ENCODE measurements at places on chromosomes 11 and 22. TPM values are rescaled to one million over a fixed set of nuclear protein-coding genes. Genes with fewer than 3 reads are reported as not detected.

GRCh38 chr11:2862395-2863275 is 22.9 kb downstream of the CDKN1C start:
- no peak for DNase-seq

DNA sequence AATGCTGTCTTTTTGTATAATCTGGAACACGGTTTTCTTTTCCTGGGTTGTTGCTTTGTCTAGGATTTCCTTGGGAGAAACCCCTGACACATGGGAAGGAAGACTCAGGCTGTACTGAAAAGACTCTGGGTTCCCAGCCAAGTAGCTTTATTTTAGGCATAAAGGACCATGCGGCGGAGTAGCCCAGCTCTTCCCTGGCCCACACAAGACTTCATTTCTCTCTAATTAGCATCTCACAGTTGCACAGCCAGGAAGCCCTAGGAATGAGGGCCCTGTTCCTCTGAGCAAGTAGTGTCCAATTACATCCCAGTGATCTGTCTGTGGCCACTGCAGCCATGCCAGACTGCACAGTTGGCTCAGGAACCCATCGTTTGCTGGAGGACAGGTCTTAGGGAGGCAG is 319.5 kb downstream of the TENM4 start:
- DNase-seq: no peak

- DNase-seq: peak; percentile 16
These were observed 321.0 kb downstream of the NTM start for GRCh38 chr11:131691181-131692041.

DNA sequence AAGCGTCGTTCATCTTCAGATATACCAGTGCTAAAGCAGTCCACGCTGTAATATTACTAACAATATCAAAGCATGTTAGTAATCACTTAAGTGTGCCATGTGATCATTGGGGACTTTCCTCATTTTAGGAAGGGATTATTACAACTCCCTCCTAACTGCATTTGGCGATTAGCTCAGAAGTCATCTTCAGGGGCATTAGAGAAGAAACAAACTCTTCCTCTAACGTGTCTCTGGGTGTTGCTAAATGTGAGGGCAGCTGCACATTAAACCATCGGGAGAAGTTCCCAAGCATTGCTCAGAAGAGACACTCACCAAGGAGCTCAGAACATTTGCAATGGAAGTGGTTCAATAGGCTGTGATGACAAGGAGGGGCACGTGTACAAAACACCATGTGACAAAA is 17.2 kb downstream of the TESMIN start:
- DNase-seq: no peak

DNA sequence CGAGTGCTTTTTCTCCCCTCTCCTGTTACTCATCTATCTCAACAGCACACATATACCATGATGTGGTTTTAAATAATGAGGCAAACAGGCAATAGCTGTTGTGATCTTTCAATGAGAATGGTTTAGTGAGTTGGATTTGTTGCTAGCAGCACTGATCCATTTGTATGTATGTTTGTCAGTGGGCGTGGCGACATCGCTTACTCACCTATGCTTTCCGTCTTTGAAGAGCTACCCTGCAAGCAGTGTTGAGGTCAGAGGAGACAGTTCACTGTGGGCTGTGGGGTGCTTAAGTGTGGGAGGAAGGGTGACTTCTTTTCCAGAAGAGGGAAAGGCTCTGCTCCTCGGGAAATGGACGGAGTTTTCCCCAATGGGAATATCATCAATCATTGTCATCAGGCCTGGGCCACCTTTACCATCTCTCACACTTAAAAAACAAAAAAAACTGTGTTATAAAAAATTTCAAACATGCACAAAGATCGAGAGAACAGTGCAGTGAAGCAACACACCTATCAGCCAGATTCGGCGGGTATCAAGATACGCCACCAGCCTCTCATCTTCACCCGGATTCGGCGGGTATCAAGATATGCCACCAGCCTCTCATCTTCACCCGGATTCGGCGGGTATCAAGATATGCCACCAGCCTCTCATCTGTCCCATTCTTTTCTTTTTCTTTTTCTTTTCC is 83.8 kb downstream of the TBC1D22A start:
- DNase-seq: no peak

DNA sequence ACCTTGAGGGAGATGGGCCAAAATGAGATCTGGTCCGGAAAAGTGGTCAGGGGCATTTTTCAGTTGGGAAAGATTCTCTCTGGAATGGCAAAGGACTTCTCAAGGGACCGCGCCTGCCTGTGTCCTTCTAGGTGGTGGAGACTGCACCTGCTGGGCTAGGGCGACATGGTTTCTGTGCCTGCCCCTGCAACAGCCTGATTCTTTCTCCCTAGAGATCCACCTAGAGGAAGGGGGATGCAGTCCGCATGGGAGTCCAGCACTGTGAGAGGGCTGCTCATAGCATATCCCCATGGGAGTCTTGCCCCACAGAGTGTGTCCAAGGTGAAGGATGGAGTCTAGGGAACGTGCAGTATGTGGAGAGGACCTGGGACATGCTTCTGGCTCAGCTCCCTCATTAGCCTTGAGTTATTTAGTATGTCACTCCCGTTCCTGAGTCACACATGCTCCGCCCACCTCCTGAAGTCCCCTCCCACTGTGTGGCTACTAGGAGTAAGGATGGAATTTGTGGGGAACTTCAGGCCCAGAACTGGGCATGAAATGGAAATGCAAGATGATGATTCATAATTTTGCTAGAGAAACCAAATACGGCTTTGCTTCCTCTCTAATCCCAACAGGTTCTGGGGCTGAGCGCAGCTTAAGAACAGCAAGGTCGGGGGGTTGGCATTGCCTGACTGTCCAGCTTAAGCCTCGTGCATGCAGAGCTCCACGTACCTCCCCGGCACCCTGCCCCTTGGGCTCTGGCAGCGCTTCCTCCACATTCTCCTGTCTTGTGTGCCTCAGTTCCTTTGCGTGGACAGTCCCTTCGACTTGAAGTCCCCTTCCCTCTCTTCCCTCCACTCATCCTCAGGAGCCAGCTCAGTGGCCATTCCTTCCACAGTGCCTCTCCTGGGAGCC is 35.0 kb downstream of the GRIK4 start:
- DNase-seq: no peak

GRCh38 chr11:79353706-79354105 is 87.1 kb downstream of the TENM4 start:
- no peak for DNase-seq

- DNase-seq: no peak
These were observed 15.1 kb downstream of the PLEKHA7 start for GRCh38 chr11:16999116-16999515.

- DNase-seq: peak; percentile 46
These were observed 23.6 kb upstream of the RNASEH2C start for GRCh38 chr11:65744026-65744698.

GRCh38 chr22:44460287-44460686 is 37.7 kb downstream of the RTL6 start:
- DNase-seq: no peak

DNA sequence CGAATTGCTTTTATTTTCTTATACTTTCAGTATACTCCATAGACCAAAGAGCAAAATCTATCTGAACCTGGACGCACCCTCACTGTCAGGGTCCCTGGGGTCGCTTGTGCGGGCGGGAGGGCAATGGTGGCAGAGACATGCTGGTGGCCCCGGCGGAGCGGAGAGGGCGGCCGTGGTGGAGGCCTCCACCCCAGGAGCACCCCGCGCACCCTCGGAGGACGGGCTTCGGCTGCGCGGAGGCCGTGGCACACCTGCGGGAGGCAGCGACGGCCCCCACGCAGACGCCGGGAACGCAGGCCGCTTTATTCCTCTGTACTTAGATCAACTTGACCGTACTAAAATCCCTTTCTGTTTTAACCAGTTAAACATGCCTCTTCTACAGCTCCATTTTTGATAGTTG is 1077.4 kb downstream of the BRD1 start:
- no peak for DNase-seq

DNA sequence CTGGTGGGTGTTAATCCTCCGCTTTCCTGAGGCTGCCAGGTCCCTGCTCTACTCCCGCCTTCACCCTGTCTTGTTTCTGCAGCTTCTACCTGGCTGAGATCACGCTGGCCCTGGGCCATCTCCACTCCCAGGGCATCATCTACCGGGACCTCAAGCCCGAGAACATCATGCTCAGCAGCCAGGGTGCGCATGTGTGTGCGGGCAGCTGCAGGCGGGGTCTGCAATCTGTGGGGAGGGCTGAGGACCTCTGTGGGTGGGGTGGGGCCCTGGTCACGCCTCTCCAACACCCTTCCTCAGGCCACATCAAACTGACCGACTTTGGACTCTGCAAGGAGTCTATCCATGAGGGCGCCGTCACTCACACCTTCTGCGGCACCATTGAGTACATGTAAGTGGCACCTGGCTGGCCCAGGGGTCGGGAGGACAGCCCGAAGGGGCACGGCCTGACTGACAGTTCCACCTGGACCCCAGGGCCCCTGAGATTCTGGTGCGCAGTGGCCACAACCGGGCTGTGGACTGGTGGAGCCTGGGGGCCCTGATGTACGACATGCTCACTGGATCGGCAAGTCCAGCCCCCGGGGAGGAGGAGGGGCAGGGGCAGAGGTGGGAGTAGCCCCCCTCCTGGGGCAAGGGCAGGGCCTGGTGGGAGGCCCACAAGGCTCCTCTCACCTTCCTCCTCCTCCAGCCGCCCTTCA is 4.5 kb downstream of the RPS6KB2 start:
- no peak for DNase-seq

GRCh38 chr22:35725521-35725920 is 7.8 kb downstream of the APOL5 start:
- DNase-seq: no peak

DNA sequence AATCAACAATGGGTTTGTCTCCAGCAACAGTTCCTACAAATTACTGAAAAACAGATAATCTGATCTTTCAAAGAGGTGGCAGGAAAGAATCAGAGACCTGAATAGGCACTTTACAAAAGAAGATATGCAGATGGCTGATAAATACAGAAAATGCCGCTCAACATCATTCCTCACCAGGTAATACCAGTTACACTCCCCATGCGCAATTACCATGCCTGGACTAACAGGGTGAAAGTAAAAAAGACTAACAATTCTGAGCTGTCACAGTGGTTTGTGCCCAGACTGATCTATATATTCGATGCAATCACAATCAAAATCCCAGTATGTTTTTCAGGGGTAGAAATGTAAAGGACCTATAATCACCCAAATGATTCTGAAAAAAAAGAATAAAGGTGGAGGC is 10.0 kb downstream of the SNX32 start:
- DNase-seq: no peak

DNA sequence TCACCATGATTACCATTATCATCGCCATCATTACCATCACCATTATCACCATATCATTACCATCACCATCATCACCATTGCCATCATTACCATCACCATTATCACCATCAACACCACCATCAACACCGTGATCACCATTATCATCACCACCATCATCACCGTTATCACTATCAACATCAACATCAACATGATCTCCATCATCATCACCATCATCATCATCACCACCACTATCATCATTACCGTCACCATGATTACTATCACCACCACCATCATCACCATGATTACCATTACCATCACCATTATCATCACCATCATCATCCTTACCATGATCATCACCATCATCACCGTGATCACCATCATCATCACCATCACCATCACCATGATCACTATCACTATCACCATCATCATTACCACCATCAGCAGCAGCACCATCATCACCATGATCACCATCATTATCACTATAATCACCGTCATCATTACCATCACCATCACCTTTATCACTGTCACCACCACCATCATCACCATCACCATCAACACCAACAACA is 753.7 kb downstream of the BRD1 start:
- DNase-seq: no peak

DNA sequence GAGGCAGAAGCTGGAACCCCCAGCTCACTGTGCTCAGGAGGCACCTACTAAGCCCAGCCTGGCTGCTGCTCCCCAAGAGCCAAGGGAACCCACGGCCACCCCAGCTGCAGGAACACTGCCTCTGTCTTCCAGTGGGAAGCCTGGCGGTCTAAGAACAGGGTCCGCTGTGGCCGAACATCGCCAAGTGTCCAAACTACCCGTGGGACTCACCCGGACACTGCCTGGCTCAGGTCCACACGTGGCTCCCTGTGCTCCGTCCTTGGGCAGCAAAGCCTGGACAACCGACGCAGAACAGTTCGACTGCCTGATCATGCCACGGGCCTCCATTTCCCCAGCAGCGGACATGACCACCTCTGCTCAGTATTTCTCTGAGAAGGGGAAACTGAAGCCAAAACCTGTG is 747.0 kb downstream of the BRD1 start:
- DNase-seq: no peak

DNA sequence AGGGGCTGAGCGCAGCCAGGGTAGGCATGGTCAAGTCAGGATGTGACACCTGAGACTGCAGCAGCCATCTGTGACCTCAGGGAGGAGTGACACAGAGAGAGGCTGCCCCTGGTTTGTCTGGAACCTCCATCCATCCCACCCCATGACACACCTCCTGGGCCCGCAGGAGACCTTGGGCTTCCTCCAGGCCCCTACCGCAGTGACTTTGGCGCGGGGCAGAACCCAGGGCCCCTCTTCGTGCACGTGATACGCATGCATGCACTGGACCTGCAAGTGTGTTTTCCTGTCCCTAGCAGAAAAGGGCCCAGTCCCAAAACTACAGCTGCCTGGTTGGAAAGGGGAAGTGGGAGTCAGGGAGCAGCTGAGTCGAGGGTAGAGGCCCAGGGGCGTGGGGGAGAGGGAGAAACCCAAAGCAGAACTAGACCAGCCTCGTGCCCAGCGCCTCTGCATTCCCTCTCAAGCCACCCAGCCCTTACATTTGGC is 7.9 kb upstream of the CYTH4 start:
- no peak for DNase-seq

Gene GRM5
- not detected for total RNA-seq

Gene KRTAP5-9
- total RNA-seq: not detected

Gene OR8G5
- total RNA-seq: not detected

Gene RFPL2
- total RNA-seq: 0.63 TPM

Gene KRTAP5-11
- not detected for total RNA-seq

Gene TMEM126B
- 64.2 TPM for total RNA-seq

Gene ACR
- not detected for total RNA-seq

Gene MRPL21
- total RNA-seq: 106 TPM

Gene VEGFB
- 10.9 TPM for total RNA-seq

Gene CLCF1
- 4.9 TPM for total RNA-seq

Gene CENPM
- total RNA-seq: 22.9 TPM

Gene MPEG1
- not detected for total RNA-seq

Gene FIBIN
- total RNA-seq: not detected

Gene RAB36
- total RNA-seq: 0.67 TPM

Data from NCI-H460 (cell line).